Activated T-helper 2 cell treated with anti-CD3 and anti-CD28 coated beads, Interferon-gamma antibody, Interleukin-2, Interleukin-4, amounts not matched to agents 10 μg/mL and 5 μg/mL and 100 μg/mL, durations not matched to agents 14 hours and 24 hours and 36 hours (primary cell): ENCODE measurements at places on chromosomes 13 and 19. TPM values are rescaled to one million over a fixed set of nuclear protein-coding genes. Genes with fewer than 3 reads are reported as not detected.
A peak's percentile ranks its signal among the peaks of the same experiment; 100 is the strongest.

- no peak overlapping the region for H3K4me3 ChIP-seq
- H3K27ac ChIP-seq, result no peak overlapping the region
- DNase-seq, result no peak
Measured at GRCh38 chr19:30690935-30691818, 319.0 kb downstream of the ZNF536 start.

DNA sequence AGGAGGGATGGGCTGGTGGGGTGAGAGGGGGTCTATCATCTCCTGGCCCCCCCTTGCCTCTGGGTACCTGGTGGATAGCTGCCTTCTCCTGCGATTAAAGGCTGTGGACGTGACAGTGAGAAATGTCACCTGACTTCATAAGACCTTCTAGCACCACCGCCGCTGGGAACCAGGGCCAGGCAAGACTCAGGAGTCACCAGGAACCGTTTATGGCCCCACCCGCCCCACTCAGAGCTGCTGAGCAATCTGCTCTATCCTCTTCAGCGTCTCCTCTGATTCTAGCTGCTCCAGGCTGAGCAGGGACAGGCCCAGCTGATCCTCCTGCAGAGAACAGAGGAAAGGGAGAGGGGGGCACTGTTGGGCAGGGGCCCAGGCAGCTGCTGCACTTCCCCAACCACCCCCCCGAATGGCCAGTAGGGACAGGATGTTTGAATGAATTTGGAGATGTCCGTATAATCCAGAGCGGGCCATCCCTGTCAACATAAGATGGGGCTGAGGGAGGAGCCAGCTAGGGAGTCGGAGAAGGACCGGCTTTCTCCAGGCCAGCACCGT is 10.9 kb downstream of the KLC3 start:
- H3K27me3 ChIP-seq, result no peaks in the 10 kb centered on the region
- no peaks in the 10 kb centered on the region for H3K4me1 ChIP-seq
- H3K27ac ChIP-seq, result no peak overlapping the region
- peaks cover 22% of the 10 kb centered on the region for H3K36me3 ChIP-seq
- no peak overlapping the region for H3K4me3 ChIP-seq

DNA sequence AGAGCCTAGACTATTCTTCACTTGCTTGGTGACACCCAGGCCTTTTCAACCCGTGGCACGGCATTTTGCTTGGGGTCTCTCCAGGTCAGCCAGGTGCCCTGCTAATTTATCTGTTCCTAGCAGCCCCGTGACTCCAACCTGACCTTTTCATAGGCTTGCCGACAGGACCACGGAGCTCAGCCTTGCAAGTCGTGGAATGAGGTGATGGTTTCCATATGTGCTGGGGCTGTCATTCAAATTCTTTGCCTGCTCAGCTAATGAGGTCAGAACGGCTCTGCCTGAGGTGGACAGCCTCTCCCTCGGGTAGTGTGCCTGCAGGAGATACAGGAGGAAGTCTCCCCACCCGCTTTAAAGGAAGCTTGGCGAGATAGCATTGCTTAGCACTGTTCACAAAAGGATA is 61.0 kb downstream of the SHISA2 start:
- no peak for DNase-seq
- peaks cover 13% of the 10 kb centered on the region for H3K27me3 ChIP-seq
- no peaks in the 10 kb centered on the region for H3K4me1 ChIP-seq
- no peaks in the 10 kb centered on the region for H3K36me3 ChIP-seq
- no peak overlapping the region for H3K27ac ChIP-seq

- H3K36me3 ChIP-seq, result peaks cover 37% of the 10 kb centered on the region
- H3K4me1 ChIP-seq, result peaks cover 4% of the 10 kb centered on the region
- H3K27ac ChIP-seq, result no peak overlapping the region
Measured at GRCh38 chr19:17737690-17738153, 13.6 kb upstream of the FCHO1 start.

GRCh38 chr13:98803111-98803561 is 50.7 kb upstream of the SLC15A1 start:
- DNase-seq, result no peak
- peaks cover 1% of the 10 kb centered on the region for H3K4me1 ChIP-seq
- H3K4me3 ChIP-seq, result no peak overlapping the region
- no peaks in the 10 kb centered on the region for H3K27me3 ChIP-seq

The KLK4 gene
- total RNA-seq, result not detected in 2 replicates

DNA sequence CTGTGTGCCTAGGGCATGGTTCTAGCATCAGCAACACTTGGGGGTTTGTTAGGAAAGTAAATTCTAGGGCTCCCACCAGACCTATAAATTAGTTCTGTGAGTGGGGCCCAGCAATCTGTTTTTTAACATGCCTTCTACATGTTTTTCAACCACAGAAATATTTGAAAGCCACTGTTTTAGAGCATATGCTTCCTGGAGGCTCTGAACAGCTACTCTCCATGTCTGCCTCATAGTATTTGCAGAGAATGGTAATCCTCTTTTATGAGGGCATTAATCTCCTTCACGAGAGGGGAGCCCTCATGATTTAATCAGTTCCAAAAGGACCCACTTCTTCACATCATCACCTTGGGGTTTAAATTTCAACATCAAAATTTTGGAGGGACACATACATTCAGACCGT is 6.0 kb downstream of the SPATA13 start:
- H3K27ac ChIP-seq, result no peak overlapping the region
- H3K4me1 ChIP-seq, result peaks cover 32% of the 10 kb centered on the region
- no peak for DNase-seq
- peaks cover 34% of the 10 kb centered on the region for H3K36me3 ChIP-seq
- H3K4me3 ChIP-seq, result no peak overlapping the region

The KLK5 gene
- total RNA-seq, result not detected in 2 replicates

- H3K36me3 ChIP-seq, result peaks cover 6% of the 10 kb centered on the region
- H3K4me3 ChIP-seq, result peak overlapping the region; percentile 87
- H3K27me3 ChIP-seq, result no peaks in the 10 kb centered on the region
- peaks cover 10% of the 10 kb centered on the region for H3K4me1 ChIP-seq
- H3K27ac ChIP-seq, result peak overlapping the region; percentile 10
Measured at GRCh38 chr19:7393459-7393858, 44.7 kb downstream of the ARHGEF18 start.

The ACER1 gene
- total RNA-seq, result 0.11 TPM in 2 replicates

The CAMSAP3 gene
- 0.23 and 0.55 TPM in 2 replicates for total RNA-seq

The F2RL3 gene
- not detected in 2 replicates for total RNA-seq

The ZNF177 gene
- 0.46 and 0.48 TPM in 2 replicates for total RNA-seq

GRCh38 chr19:11261431-11261970 is 823 bp downstream of the DOCK6 start:
- no peak for DNase-seq
- no peak overlapping the region for H3K27ac ChIP-seq
- peaks cover 2% of the 10 kb centered on the region for H3K4me1 ChIP-seq
- peaks cover 39% of the 10 kb centered on the region for H3K27me3 ChIP-seq
- H3K36me3 ChIP-seq, result no peaks in the 10 kb centered on the region

GRCh38 chr19:46033401-46033800 is 7.4 kb downstream of the IGFL4 start:
- H3K27ac ChIP-seq, result no peak overlapping the region
- H3K4me1 ChIP-seq, result peaks cover 2% of the 10 kb centered on the region
- no peak for DNase-seq
- no peaks in the 10 kb centered on the region for H3K36me3 ChIP-seq
- peaks cover 14% of the 10 kb centered on the region for H3K27me3 ChIP-seq

- peak overlapping the region; percentile 82 for H3K27ac ChIP-seq
- H3K4me1 ChIP-seq, result peaks cover 83% of the 10 kb centered on the region
- H3K27me3 ChIP-seq, result no peaks in the 10 kb centered on the region
- peaks cover 47% of the 10 kb centered on the region for H3K36me3 ChIP-seq
Measured at GRCh38 chr13:99383511-99383921, 76.3 kb upstream of the GPR183 start.

GRCh38 chr19:55406091-55406825 is 1.3 kb downstream of the UBE2S start:
- DNase-seq, result no peak
- peak overlapping the region; percentile 91 for H3K4me3 ChIP-seq
- peaks cover 64% of the 10 kb centered on the region for H3K36me3 ChIP-seq
- H3K27ac ChIP-seq, result peak overlapping the region; percentile 81
- peaks cover 1% of the 10 kb centered on the region for H3K27me3 ChIP-seq

DNA sequence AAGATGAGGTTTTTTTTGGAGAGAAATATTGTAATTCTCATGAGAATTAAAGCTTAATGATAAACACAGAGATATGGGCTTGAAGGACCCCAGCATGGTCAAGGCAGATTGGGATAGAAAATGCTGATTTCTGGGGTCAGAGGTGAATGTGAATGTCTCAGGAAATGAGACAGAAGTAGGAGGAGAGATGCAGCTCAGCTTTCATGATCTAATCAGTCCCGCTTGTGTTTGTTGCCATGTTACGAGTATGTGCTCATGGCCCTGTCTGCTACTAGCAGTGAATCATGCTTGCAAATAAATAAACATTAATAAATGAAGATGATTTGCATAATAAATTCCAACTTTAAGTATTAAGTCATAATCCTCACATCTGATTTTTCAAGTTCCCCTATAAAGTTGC is 23.0 kb upstream of the NDFIP2 start:
- H3K36me3 ChIP-seq, result peaks cover 32% of the 10 kb centered on the region
- no peak for DNase-seq
- peak overlapping the region; percentile 77 for H3K27ac ChIP-seq
- H3K4me3 ChIP-seq, result no peak overlapping the region
- peaks cover 66% of the 10 kb centered on the region for H3K4me1 ChIP-seq

- no peak overlapping the region for H3K4me3 ChIP-seq
- H3K27ac ChIP-seq, result no peak overlapping the region
- H3K36me3 ChIP-seq, result peaks cover 3% of the 10 kb centered on the region
- peaks cover 2% of the 10 kb centered on the region for H3K4me1 ChIP-seq
- H3K27me3 ChIP-seq, result no peaks in the 10 kb centered on the region
- no peak for DNase-seq
Measured at GRCh38 chr13:51715613-51716012, 88.3 kb downstream of the DHRS12 start.

GRCh38 chr13:49218493-49219051 is 1.6 kb upstream of the MLNR start:
- no peak overlapping the region for H3K4me3 ChIP-seq
- DNase-seq, result no peak
- H3K36me3 ChIP-seq, result no peaks in the 10 kb centered on the region
- peaks cover 50% of the 10 kb centered on the region for H3K27me3 ChIP-seq
- H3K4me1 ChIP-seq, result peaks cover 12% of the 10 kb centered on the region

DNA sequence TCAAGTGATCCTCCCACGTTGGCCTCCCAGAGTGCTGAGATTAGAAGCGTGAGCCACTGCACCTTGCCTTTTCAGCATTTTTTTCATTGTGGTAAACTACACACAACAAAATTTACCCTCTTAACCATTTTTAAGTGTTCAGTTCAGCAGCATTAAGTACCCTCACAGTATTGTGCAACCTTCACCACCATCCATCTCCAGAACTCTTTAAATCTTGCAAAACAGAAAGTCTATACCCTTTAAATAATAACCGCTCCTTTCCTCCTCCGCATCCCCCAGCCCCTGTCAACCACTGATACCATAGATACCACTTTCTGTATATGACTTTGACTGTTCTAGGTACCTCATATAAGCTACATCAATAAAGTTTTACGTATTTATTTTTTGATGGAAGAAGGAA is 20.8 kb upstream of the CASP14 start:
- no peak overlapping the region for H3K4me3 ChIP-seq
- DNase-seq, result no peak
- H3K4me1 ChIP-seq, result no peaks in the 10 kb centered on the region
- H3K27me3 ChIP-seq, result no peaks in the 10 kb centered on the region

DNA sequence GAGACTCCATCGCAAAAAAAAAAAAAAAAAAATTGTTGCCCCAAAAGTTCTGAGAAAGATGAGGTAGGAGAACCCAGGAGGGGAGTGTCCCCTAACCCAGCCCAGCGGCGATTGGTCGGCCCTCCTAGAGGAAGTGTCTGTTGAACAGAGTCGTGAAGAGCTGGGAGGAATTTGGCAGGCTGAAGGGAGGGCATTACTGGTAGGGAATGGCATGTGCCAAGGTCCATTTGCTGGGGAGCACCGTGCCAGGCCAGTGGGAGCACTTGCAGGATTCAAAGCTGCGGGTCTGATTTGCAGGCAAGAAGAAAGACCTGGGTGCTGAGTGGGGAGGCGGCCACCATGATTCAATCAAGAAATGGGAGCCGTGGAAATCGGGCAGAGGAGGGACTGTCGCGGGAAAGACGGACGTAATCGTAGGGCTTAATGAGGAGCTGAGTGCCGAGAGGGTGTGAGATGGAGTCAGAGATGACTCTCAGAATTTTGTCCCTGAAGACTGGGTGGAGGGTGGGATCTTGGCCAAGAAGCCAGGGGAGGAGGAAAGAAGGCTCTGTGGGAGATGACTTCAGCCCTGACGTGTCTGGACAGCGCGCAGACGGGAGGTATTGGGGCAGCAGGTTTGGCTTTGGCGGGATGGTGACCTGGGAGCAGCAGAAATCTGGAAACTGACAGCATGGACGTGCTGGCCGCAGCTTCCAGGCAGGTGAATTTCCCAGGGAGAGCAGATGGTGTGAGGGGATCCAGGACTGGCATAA is 15.4 kb downstream of the CERS4 start:
- no peak for DNase-seq
- no peak overlapping the region for H3K27ac ChIP-seq
- no peaks in the 10 kb centered on the region for H3K27me3 ChIP-seq
- no peak overlapping the region for H3K4me3 ChIP-seq
- no peaks in the 10 kb centered on the region for H3K36me3 ChIP-seq

DNA sequence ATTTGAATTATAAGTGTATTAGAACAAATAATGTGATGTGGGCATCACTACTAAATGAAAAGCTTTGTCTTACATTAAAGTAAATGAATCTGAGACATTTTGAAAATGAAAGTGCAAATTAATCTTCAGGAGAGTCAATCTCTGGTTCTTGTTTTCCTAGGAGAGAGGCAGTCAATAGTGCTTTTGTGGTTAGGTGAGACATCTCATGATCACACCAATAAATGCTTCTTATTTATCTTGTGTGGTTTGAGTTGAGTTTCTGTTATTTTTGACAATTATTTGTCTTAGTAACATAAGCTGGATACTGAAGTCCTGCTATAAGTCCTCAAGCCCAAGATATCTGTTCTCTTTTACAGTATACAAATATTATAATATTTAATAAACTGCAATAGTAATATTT is 1378.0 kb upstream of the PCDH9 start:
- H3K36me3 ChIP-seq, result no peaks in the 10 kb centered on the region
- DNase-seq, result no peak
- no peaks in the 10 kb centered on the region for H3K27me3 ChIP-seq
- H3K4me3 ChIP-seq, result no peak overlapping the region
- no peaks in the 10 kb centered on the region for H3K4me1 ChIP-seq

GRCh38 chr13:102935896-102936321 is 90.1 kb downstream of the ERCC5 start:
- no peaks in the 10 kb centered on the region for H3K27me3 ChIP-seq
- H3K4me1 ChIP-seq, result no peaks in the 10 kb centered on the region
- no peak for DNase-seq
- H3K27ac ChIP-seq, result no peak overlapping the region
- H3K4me3 ChIP-seq, result no peak overlapping the region

The C19orf38 gene
- 3.9 and 4.3 TPM in 2 replicates for total RNA-seq

The LILRB2 gene
- total RNA-seq, result not detected in 2 replicates

The ZNF135 gene
- not detected in 2 replicates for total RNA-seq

- H3K4me3 ChIP-seq, result no peak overlapping the region
- peaks cover 11% of the 10 kb centered on the region for H3K4me1 ChIP-seq
- H3K36me3 ChIP-seq, result no peaks in the 10 kb centered on the region
Measured at GRCh38 chr19:35470128-35470527, 20.1 kb downstream of the KRTDAP start.

The TMTC4 gene
- 19.2 and 20.3 TPM in 2 replicates for total RNA-seq

DNA sequence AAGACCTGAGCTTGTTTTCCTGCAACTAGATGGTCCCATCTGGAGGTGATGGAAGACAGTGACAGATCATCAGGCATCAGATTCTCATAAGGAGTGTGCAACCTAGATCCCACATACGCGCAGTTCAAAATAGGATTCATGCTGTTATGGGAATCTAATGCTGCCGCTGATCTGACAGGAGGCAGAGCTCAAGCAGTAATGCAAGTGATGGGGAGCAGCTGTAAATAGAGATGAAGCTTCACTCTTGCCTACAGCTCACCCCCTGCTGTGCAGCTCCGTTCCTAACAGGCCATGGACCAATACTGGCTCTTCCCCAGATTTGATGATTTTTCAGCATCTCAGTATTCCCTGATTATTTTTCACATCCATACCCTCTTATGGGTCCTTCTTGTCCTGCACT is 208.4 kb upstream of the RXFP2 start:
- H3K4me1 ChIP-seq, result no peaks in the 10 kb centered on the region
- no peak for DNase-seq
- H3K36me3 ChIP-seq, result no peaks in the 10 kb centered on the region
